Mammary microvascular endothelial cell (primary cell): ENCODE measurements at places on chromosomes 3 and 15. TPM values are rescaled to one million over a fixed set of nuclear protein-coding genes. Genes with fewer than 3 reads are reported as not detected.

The TMEM40 gene
- total RNA-seq: not detected in 2 replicates

The C3orf20 gene
- total RNA-seq: not detected in 2 replicates

The P3H2 gene
- 19.0 and 31.4 TPM in 2 replicates for total RNA-seq

The PTH1R gene
- not detected in 2 replicates for total RNA-seq

The ABI3BP gene
- 3.6 and 8.5 TPM in 2 replicates for total RNA-seq

The CHMP2B gene
- total RNA-seq: 24.4 and 27.2 TPM in 2 replicates

The SLC38A3 gene
- 0.20 TPM in 1 of 2 replicates, not detected in the other for total RNA-seq

The CD47 gene
- 73.4 and 77.1 TPM in 2 replicates for total RNA-seq

The ANKUB1 gene
- not detected in 2 replicates for total RNA-seq
